ENCODE measurements at places on chromosomes 12 and 14.

- no peak for DNase-seq
Measured at GRCh38 chr14:82935691-82936090, 1402.0 kb upstream of the SEL1L start.

DNA sequence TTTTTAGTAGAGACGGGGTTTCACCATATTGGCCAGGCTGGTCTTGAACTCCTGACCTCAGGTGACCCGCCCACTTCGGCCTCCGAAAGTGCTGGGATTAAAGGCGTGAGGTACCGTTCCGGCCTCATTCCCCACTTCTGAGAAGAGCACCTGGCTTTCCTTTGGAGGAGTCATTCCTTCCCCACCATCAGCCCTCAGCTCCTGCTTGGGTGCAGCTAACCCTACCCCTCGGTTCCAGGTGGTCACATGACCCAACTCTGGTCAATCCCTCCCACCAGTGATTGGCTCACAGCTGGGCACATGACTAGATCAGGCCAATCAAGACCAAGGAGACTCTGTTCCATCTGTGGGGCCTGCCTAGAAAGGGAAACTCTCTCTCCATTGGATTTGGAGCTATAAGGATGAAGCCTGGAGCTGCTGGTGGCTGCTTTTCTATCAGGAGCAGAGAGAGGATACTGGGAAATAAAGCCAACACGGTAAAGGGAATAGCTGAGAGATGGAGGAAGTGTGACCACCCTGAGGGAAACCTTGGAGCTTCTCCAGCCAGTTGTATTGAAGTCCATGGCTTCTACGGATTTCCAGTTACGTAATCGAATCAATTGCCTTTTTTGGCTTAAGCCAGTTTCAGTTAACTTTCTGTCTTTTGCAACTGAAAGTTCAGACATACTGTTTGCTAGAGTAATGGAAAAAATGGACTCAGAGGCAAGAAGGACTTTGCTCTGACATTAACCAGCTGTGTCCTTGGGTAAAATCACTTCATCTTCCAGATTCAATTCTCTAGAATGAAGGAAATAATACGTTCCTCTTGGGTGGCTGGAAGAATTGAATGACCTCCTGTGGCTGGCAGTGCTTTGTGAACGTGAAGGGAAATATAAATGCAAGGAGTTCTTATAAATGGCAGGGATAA lies 19.7 kb upstream of the IFT81 start:
- no peak for DNase-seq

DNA sequence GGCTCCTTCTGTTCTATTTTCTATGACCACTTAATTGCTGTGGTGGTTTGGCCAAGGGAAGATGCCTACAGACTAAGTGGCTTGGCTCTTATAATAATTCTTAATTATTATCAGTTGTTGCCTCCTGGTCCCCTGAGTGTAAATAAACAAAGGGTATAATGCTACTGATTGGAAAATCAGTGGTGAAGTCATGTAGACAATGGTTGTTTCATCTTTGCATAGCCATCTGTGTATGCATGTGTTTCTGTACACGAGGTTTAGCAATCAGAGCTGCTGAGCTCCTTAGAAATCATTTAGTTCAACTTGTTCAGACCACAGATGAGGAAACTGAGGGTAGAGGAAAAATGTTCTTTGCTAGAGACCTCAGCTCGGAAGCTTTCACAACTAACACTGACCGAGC lies 152.2 kb downstream of the STXBP6 start:
- DNase-seq = no peak

GRCh38 chr12:104356231-104357115 lies 52.9 kb downstream of the EID3 start:
- no peak for DNase-seq

DNA sequence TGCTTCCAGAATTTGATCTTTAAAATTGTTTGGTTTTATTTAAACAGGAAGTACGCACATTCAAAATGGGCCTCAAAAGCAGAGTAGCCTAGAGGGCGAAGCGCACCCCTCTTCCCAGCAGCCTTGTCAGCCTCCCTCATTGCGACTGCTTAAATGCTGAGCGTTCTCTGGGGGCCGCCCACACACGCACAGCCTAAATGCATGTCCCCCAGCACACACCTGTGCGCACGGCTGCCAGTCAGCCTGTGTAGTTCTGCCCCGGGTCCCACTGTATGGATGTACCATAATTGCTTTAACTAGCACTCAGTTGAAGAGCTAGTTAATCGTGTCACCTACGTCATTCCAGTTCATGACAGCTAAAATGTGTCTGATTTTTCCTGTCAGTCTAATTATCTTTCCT lies 79.3 kb downstream of the TESC start:
- no peak for DNase-seq

DNA sequence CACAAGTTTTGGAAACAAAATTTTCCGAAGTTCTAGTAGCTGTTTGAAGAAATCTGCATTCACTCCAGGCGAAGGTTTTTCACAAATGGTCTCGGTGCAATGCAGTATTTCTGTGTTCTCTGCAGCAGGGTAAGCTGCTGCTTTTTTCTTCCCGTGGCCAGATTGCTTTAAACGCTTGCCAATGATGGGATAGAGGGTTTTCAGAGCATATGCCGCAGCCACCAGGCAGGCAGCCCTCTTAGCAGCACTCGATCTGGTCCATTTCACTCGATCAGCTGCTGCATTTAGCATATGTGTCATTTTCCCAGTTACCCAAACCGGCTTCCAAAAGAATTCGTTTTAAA lies 315 bp downstream of the ABCD2 start:
- no peak for DNase-seq

DNA sequence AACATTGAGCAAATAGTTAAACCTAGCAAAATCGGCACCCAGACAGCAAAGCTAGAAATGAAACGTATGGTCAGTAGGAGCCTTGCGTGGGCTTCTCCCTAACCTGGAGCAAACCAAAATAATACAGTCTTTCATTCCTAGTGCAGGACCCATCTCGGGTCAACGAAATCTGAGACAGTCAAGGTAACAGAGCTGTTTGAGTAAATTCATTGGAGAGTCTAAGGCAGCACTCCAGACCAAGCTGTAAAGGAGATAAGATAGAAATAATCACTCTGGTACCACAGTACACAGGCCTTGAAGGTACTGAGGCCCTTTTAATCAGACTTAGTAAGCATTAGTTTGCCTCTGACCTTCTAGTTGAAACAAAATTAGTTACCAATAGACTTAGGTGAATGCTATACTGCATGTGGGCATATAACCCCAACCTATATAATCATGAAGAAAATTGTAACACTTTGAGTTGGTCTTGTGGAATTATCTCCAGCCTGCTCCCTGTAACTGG lies 54.4 kb upstream of the BICD1 start:
- DNase-seq = no peak

DNA sequence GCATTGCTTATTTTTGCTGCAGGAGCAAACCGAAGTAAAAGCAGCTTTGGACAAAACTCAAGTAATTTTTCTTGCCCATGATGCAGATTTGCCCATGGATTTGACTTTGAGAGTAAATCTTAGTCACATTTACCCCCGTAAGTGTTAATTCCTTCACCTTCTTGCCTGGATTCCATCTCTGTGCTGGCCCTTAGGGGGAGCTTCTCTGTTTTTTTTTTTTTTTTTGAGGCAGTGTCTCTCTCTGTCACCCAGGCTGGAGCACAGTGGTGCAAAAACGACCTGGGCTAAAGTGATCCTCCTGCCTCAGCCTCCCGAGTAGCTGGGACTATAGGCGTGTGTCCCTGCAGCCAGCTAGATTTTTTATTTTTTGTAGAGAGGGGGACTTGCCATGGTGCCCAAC lies 210.2 kb downstream of the FUT8 start:
- no peak for DNase-seq

DNA sequence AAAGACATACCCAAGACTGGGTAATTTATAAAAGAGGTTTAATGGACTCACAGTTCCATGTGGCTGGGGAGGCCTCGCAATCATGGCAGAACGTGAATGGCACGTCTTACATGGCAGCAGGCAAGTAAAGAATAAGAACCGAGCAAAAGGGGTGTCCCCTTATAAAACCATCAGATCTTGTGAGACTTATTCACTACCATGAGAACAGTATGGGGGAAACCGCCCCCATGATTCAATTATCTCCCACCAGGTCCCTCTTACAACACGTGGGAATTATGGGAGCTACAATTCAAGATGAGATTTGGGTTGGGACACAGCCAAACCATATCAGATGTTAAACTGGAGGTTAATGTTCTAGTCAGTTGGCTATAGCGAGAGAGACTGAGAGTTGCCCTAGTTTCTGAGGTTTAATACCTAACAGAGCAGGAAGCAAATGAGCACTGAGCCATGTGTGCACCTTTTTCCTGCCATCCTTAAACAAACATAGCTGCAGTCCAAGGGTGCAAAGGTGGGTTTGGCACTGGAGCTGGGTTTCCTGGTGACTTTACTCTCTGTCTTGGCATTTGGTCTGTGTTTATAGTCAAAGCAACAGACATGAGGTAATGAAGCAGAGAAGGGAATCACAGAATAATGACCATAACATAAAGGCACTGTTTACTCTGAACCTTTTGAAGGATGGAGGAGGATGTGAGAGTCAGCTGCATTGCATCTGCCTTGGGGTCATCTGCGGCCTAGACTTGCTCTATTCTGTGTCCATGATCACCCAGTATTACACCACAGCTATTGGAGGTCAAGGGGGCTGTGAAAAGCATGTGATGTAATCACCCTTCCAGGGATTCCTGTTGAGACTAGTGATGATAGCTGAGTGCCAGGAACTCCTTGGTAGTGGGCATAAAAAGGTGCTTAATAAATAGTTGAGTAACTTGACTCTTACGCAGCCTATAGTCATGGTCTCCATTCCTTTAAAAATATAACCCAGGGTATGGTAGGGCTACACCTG lies 83.6 kb upstream of the USP44 start:
- DNase-seq = no peak

DNA sequence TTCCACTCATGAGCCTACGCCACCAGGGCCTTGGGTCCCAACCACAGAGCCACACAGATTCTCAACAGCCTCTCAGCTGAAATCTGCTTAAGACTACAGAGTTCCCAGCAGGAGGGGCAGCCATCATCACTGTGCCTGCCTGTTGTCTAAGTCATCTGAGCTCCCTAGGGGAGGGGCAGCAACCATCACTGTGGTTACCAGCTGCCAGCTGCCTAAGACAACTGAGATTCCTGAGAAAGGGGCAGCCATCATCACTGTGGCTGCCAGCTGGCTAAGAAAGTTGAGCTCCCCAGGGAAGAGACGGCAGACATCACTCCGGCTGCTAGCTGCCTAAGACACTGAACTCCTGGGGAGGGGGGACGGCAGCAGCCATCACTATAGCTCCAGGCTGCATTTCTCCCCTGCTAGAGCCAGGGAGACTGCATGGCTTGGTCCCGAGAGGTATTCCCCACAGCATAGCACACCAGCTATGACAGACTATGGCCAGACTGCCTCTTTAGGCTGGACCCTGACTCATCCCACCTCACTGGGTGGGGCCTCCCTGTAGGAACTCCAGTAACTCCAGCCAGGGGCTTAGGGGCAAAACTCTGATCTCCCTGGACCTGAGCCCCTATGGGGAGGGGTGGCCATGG lies 37.2 kb upstream of the C14orf132 start:
- no peak for DNase-seq

DNA sequence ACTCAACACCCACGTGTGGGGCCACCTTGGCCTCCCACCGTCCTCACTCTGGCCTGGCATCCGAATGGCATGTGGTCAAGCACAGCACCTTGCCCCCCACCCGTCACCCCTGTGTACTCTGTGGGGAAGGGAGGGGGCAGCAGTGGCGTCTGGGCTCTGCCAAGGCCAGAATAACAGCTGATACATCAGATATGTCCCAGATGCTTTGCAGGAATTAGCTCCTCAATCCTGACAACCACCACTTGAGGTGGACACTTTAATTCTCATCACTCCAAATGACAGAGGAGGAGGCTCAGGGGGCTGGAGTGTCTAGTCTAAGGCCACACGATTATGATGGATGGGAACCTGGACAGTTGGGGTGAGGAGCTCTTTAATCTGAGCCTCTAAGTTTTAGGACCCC lies 1.7 kb upstream of the KRT80 start:
- no peak for DNase-seq

- DNase-seq = no peak
Measured at GRCh38 chr12:84315926-84316325, 596.7 kb downstream of the SLC6A15 start.

DNA sequence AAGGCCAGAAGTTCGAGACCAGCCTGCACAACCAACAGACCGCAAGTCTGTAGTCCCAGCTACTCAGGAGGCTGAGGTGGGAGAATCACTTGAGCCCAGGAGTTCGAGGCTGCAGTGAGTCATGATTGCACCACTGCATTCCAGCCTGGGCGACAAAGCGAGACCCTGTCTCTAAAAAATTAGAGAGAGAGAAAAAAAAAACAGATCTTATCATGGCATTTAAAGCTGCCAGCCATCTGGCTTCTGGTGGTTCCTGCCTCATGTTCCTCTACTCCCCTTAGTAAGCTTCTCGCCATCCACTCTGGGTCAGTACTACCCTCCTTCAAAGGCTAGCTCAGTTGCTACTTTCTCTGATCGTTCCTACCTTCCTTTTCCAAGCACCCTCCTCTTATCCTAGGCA lies 16.1 kb downstream of the CLSTN3 start:
- DNase-seq = no peak

- no peak for DNase-seq
Measured at GRCh38 chr12:127306604-127307215, 960.3 kb upstream of the TMEM132C start.

DNA sequence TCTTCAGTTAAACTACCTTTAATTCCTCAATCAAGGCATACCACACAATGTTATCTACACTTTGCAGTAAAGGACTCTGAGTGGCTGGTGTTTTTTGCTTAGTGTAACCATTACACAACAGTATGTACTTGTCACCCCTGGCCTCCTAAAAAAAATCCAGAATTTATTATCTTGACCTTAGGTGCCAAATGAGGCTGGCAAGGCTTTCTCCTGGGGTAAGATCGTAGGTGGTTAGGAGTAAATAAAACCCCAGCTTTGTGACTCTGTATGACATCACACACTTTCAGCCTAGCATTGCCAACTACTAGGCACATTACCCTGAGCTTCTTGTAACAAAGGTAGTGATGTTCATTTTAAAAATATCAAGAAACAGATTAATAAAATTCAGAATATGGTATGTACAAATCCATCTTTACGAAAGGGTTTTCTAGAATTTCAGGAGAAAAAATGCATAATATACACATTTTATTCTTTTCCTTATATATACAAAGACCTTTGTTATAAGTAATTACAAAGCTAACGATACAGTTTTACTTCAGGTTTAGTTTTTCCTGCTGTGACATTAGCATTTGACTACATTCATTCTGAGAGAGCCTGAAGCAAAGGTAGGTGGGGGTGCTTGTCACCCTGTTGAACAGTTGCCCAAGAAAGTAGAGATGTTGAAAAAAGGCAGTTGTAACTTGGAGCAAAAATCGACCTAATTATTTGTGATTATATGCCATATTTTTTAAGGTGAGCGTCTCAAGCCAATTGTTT lies 13.5 kb downstream of the TCL1A start:
- DNase-seq = no peak

All from stimulated activated CD8-positive, alpha-beta memory T cell treated with anti-CD3 and anti-CD28 coated beads, Interleukin-4, amount 100 ng/mL, for 4 hours (primary cell).